ENCODE measurements at places on chromosomes 6 and 20.
A peak's percentile ranks its signal among the peaks of the same experiment; 100 is the strongest.

DNA sequence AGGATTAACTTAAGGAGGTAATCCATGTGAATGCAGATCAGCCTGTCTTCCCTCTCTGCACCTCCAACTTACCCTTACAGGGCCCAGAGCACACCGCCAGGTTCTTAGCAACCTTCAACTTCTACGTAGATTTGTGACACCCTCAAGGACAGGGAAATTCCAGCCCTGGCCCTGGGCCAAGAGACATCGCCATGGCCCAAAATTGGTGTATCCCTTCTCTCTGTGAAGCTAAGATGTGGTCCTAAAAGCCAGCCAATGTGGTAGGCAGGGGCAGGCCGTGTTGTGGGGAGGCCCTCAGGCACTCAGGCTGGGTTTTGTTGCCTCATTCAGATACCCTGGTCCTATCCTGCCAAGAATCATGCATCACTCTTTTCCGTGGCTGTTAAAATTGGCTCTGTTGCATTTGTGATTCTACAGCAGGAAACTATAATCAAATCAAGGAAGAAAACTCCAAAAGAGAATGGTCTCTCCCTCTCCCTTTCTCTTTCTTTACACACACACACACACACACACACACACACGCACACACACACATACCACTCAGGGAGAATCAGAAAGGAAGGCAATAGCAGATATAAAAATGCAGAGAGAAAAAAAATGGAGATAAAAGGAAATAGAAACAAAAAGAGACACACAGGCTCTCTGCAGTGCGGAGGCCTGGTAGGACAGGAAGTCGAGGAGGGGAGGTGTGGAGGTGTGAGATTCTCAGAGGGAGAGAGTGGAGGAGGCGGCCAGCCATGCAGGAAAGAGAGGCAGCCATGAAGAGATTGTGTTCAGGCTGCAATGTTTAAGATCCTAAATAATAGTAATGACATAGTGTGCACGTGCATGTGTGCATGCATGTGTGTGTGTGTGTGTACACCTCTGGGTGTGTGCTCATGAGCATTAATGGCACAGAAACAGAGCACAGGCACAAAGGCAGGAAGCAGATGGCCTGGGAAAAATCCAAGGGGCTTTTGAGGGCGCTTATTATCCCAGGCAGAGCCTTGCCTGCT lies 201.8 kb upstream of the LRFN2 start:
- H3K4me1 ChIP-seq, result peaks cover 17% of the 10 kb centered on the region
- H3K27me3 ChIP-seq, result peaks cover 4% of the 10 kb centered on the region
- no peak for DNase-seq
- H3K4me3 ChIP-seq, result no peak overlapping the region

DNA sequence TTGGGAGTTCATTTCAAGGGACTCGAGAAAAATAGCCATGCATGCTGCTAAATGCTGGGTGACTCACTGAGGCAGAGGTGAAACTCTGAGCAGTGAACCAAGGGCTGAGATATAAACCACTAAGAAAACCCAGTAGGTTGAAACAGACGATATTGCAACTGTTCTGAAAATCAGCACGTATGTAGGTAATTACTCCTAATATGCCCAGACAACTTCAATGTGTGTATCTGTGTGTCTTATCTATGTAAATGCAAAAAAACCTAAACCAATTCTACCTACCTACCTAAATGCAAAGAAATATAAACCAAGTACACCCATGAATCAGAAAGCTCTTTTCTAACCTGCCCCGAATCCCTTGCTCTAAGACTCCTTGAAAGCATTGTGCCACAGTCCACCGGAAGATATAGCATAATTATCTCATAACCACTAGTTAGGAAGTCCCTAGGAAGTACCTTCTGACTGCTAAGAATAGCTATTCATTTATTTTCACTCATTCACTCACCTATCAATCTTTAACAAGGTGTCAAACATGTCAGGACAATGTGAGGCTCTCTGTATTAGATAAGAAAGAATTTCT lies 458.7 kb upstream of the RUNX2 start:
- peaks cover 21% of the 10 kb centered on the region for H3K36me3 ChIP-seq
- no peak for DNase-seq
- H3K27ac ChIP-seq, result no peak overlapping the region
- no peak overlapping the region for H3K4me3 ChIP-seq
- peaks cover 3% of the 10 kb centered on the region for H3K4me1 ChIP-seq
- no peaks in the 10 kb centered on the region for H3K27me3 ChIP-seq

DNA sequence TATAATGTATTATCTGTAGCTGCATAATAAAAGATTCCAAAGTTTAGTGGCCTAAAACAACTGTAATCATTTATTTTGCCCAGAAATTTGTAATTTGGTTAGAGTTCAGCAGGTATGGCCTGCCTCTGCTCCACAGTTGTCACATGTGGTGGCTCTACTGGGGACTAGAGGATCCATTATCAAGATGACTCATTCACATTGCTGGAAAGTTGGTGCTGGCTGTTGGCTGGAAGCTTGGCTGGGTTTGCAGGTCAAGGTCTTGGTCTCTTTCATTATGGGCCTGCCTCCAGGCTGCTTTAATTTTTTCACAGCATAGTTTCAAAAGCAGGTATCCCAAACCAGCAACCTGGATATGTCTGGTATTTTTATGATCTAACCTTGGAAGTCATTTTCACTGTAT lies 17.6 kb downstream of the TRDN start:
- no peaks in the 10 kb centered on the region for H3K27me3 ChIP-seq
- no peak overlapping the region for H3K27ac ChIP-seq
- no peak for DNase-seq
- no peak overlapping the region for H3K4me3 ChIP-seq

- DNase-seq, result peak; percentile 49
- H3K4me1 ChIP-seq, result peaks cover 16% of the 10 kb centered on the region
- H3K27ac ChIP-seq, result no peak overlapping the region
- no peak overlapping the region for H3K4me3 ChIP-seq
These were observed 11.8 kb upstream of the TUBB2B start for GRCh38 chr6:3239110-3239830.

All from WTC11 (cell line).